ENCODE measurements at places on chromosomes 2 and 18.
A peak's percentile ranks its signal among the peaks of the same experiment; 100 is the strongest.

DNA sequence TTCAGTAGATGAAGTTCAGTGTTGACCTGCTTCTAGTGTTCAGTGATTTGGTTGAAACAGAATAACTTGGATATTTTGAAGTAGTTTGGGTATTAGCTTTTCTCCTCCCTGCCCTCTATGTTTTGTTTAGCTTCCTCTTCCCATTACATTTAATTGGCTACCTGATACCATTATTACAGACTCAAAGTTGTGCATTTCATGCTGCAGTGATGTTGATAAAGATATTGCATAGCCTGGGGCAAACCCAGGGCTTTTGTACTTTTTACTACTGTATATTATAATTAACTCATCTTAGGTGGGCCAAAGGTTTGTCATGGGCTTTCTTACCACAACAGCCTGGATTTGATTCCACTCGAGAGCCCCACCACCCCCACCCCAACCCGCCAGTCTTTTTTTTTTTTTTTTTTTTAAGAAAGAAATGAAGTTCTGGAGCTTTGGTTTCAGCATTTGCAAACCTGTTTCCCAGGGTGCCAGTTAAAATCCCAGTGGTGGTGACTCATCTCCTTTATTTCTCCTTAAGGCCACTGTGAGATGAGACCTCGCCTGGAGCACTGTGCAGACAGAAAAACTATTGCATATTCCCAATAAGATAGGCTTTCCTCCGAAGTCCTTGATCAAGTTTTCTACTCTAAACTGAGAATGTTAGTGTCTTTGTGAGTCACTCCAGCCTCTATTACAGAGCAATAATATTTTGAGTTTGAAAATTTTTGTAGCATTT lies 393.7 kb upstream of the FANCL start:
- DNase-seq: peak; percentile 13

- DNase-seq: peak; percentile 53
Observed at GRCh38 chr2:54499661-54500060, 43.5 kb downstream of the SPTBN1 start.

- no peak for DNase-seq
Observed at GRCh38 chr18:79798346-79798998, 734 bp downstream of the KCNG2 start.

DNA sequence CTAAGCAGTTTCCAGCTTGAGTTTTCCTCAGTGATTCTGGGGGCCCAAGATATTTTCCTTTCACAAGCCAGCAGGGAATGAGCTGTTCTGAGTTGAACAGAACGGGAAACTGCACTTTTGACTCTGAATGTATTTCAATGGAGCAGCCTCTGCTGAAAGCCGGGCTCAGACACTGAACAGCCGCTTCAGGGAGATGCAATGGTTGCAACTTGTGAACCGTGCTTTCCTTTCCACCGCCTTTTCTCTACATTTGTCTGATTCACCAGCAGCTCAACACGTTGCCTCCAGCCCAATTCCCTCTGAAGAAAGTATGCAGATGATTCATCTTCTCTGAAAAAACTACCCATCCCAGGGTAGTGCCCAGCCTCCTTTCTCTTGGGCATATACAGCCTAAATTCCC lies 119.3 kb upstream of the PKDCC start:
- DNase-seq: peak; percentile 83

- no peak for DNase-seq
Observed at GRCh38 chr2:136112317-136113208, 5.4 kb downstream of the CXCR4 start.

DNA sequence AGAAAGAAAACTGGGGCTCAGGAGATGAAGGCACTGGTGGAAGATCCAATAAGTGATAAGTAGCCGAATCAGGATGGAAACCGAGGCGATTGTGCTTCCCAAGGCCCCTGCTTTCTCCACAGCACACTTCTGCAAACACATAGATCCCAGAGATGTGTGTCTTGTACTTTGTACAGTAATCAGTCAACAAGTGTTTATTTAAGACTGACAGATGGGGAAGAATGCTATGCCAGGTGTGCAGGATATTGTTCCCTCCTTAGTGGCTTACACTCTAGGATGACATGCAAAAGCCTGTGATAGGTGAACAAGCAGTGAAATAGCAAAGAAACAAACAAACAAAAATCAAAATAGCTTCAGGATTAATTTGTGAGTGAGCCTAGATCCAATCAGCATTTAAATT lies 116.6 kb downstream of the ACTR3 start:
- no peak for DNase-seq

Measured in fibroblast of skin of right quadriceps (primary cell).